Natural killer cell treated with Interleukin-12 subunit alpha and Interleukin-12 subunit beta and Interleukin-15 and Interleukin-18, amount 100 ng/mL, for 72 hours (primary cell): ENCODE measurements at places on chromosomes 5 and 9.

DNA sequence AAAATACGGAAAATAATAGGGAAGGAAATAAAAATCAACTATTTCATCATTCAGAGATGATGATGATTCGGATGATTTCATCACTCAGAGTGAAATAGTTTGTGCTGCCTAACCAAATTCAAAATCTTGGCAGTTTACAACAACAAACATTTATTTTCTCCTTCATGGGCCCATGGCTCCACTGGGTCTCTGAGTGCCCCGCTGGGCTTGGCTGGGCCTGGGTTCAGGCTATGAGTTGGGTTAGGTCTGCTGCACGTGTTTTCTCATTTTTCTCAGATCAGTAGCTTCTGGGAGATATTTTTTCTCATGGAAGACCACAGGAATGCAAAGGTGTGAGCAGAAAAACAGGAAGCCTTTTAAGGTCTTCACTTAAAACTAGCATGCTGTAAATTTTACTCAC lies 24.0 kb upstream of the F2RL1 start:
- peaks cover 4% of the 10 kb centered on the region for H3K27me3 ChIP-seq
- no peaks in the 10 kb centered on the region for H3K36me3 ChIP-seq
- H3K27ac ChIP-seq = no peak overlapping the region
- no peak overlapping the region for H3K4me3 ChIP-seq
- peaks cover 13% of the 10 kb centered on the region for H3K4me1 ChIP-seq

DNA sequence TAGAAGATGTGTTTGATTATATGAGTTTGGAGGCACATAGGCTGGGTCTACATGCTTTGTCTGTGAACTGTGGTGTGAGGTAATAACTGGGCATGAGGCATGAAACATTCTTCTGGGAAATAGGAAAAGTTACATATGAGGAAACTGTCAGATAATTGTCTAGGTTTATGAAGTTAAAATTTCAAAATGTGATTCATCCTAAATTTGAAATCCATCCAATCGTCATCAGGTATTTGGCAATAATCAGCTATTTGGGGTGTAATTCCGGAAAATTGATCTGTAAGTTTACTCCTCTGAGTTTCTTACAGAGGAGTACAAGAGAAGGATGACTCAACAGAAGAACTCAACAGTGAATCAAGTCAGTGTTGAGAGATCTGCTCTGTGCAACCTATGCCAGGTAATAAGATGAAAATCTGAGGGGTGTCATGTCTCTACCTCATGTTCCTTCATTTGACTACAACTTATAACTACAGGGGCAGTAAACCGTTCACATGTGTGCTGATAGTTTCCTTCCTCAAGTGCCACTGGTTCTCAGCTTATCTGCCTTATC lies 1171.6 kb upstream of the CDH18 start:
- no peak overlapping the region for H3K4me3 ChIP-seq
- DNase-seq = no peak
- H3K4me1 ChIP-seq = no peaks in the 10 kb centered on the region
- no peaks in the 10 kb centered on the region for H3K36me3 ChIP-seq
- no peaks in the 10 kb centered on the region for H3K27me3 ChIP-seq

DNA sequence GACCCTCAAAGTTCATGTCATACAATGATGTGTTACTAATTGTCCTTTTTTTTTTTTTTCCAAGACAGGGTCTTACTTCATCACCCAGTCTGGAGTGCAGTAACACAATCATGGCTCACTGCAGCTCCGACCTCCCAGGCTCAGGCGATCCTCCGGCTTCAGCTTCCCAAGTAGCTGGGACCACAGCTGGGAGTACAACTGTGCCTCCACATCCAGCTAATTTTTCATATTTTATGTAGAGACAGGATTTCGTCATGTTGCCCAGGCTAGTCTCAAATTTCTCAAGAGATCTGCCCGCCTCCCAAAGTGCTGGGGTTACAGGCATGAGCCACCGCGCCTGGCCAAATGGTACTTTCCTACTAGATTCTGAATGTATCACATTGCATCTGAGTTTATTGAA lies 49.4 kb upstream of the EBF1 start:
- peaks cover 25% of the 10 kb centered on the region for H3K27me3 ChIP-seq
- H3K36me3 ChIP-seq = no peaks in the 10 kb centered on the region
- H3K4me3 ChIP-seq = no peak overlapping the region
- no peaks in the 10 kb centered on the region for H3K4me1 ChIP-seq

- no peak overlapping the region for H3K4me3 ChIP-seq
- no peak overlapping the region for H3K27ac ChIP-seq
- H3K4me1 ChIP-seq = no peaks in the 10 kb centered on the region
Observed at GRCh38 chr5:100423330-100423729, 111.8 kb upstream of the FAM174A start.

DNA sequence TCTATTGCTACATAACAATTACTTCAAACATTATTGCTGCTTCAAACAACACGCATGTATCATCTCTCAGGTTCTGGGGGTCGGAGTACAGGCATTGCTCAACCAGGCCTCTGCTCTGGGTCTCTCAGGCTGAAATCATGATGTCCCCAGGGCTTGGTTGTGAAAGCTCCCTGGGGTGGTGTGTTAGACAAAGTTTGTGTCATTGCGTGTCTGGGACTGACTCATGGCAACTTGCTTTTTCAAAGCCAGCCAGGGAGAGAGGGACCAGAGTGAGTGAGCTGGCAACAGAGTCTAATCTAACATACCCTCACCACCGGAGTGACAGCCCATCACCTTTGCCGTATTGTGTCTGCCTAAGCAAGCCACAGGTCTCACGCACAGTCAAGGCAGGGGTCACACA lies 259.2 kb upstream of the NFIL3 start:
- H3K36me3 ChIP-seq = no peaks in the 10 kb centered on the region
- H3K4me3 ChIP-seq = no peak overlapping the region
- peaks cover 4% of the 10 kb centered on the region for H3K4me1 ChIP-seq
- H3K27me3 ChIP-seq = peaks cover 7% of the 10 kb centered on the region

GRCh38 chr5:138352722-138353559 lies 456 bp downstream of the KDM3B start:
- peaks cover 7% of the 10 kb centered on the region for H3K36me3 ChIP-seq
- peak; percentile 81 for DNase-seq
- peak overlapping the region; percentile 96 for H3K27ac ChIP-seq
- H3K4me3 ChIP-seq = peak overlapping the region; percentile 99
- no peaks in the 10 kb centered on the region for H3K27me3 ChIP-seq

DNA sequence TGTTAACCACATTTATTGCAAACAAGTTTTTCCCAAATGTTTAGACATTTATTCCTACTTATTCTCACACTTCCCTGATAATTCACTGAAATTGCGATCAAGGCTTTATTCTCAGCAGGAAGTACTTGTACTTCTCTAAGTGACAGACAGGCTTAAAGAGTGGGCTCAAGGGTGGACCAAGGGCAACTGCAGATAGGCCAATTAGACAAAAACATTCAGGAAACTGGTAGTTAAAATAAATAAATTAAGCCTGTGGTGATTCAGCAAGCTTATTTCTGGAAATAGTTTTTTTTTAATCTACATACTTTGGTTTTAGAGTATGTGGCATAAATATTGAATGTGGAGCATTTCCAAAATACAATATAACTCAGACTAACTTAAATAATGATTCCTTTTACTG lies 136.1 kb downstream of the UGCG start:
- peaks cover 55% of the 10 kb centered on the region for H3K4me1 ChIP-seq
- no peak overlapping the region for H3K4me3 ChIP-seq
- H3K27me3 ChIP-seq = no peaks in the 10 kb centered on the region
- peaks cover 7% of the 10 kb centered on the region for H3K36me3 ChIP-seq

- no peak overlapping the region for H3K27ac ChIP-seq
- H3K4me1 ChIP-seq = no peaks in the 10 kb centered on the region
- DNase-seq = no peak
- H3K27me3 ChIP-seq = peaks cover 8% of the 10 kb centered on the region
- no peak overlapping the region for H3K4me3 ChIP-seq
Observed at GRCh38 chr5:136364307-136364706, 1.0 kb downstream of the TRPC7 start.

GRCh38 chr5:96957254-96958049 lies 21.6 kb downstream of the LNPEP start:
- peaks cover 67% of the 10 kb centered on the region for H3K4me1 ChIP-seq
- DNase-seq = peak; percentile 71
- H3K4me3 ChIP-seq = peak overlapping the region; percentile 65
- H3K36me3 ChIP-seq = peaks cover 8% of the 10 kb centered on the region

GRCh38 chr5:134099939-134100282 lies 14.6 kb upstream of the TCF7 start:
- H3K36me3 ChIP-seq = no peaks in the 10 kb centered on the region
- DNase-seq = no peak
- peak overlapping the region; percentile 10 for H3K27ac ChIP-seq
- H3K4me1 ChIP-seq = peaks cover 43% of the 10 kb centered on the region
- peaks cover 7% of the 10 kb centered on the region for H3K27me3 ChIP-seq

DNA sequence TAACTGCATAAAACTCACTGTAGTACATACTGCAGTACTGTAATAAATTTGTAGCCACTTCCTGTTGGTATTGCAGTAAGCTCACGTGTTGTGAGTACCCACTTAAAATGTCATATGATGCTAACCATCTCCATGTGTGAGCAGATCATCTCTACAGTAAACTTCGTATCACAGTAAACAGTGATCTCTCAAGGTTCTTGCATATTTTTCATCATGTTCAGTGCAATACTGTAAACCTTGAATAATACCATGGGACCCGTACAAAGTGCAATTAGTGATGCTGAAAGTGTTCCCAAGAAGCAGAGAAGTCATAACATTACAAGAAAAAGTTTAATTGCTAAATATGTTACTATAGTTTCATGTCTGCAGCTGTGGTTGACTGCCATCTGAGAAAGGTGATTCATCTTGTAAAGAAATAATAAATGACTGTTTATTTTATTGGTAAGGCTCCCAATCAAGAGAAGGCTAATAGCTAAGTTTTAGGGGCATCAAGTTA lies 253.8 kb upstream of the POU5F2 start:
- H3K27ac ChIP-seq = no peak overlapping the region
- H3K36me3 ChIP-seq = no peaks in the 10 kb centered on the region
- no peak for DNase-seq

DNA sequence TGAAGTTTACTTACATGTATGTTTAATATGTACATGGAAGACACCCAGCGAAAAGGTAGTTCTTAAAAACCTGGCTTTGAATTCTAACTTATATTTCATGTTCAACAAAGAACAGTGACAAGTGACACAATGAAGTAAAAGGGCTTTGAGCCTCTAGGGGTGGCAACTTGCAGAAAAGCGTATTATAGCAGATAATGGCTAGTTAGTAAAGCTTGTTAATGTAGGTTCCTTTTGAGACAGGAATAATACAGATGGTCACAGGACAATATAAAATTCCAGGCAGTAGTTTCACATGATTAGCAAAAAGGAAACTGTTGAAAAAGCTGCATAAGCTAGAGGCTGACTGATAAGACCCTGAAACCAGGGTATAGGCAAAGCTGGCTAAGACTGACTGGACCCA lies 132.4 kb upstream of the FTMT start:
- H3K4me1 ChIP-seq = no peaks in the 10 kb centered on the region
- no peak for DNase-seq
- H3K27ac ChIP-seq = no peak overlapping the region
- no peaks in the 10 kb centered on the region for H3K27me3 ChIP-seq
- H3K4me3 ChIP-seq = no peak overlapping the region
- no peaks in the 10 kb centered on the region for H3K36me3 ChIP-seq

DNA sequence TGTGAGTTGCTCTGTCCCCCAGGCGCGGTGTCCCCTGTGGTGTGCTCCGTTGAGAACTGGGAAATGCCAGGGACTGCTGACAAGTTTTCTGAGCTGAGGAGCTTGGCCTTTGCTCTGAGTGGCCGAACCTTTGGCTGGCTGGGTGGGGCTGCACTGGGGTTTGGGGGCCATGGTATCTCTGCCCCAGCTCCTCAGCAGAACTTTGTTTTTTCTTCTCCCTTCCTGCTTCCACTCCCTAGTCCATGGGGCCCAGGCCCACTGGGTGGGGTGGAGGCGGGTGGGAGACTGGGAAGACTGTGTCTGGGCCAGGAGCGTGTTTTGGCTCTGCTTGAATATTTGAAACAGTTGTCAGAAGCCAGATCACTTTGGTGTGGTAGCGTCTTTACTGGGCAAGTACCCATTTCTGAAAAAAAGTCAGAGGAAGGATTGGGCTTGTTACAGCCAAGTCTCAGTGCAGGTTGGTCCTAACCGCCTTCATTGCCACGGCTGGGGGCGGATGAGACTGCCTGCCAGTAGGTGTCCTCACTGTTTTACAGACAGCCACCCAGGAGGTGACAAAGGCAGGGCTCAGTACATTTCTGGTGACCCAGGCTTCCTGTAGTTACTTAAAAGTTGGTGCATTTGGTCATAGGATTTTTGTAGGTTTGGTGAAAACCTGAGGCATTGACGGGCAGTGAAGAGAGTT lies 92.7 kb downstream of the DAB2IP start:
- no peak for DNase-seq
- H3K4me3 ChIP-seq = no peak overlapping the region
- H3K27me3 ChIP-seq = peaks cover 14% of the 10 kb centered on the region
- no peaks in the 10 kb centered on the region for H3K36me3 ChIP-seq
- H3K27ac ChIP-seq = no peak overlapping the region
- peaks cover 17% of the 10 kb centered on the region for H3K4me1 ChIP-seq

- peak overlapping the region; percentile 92 for H3K4me3 ChIP-seq
- peaks cover 17% of the 10 kb centered on the region for H3K4me1 ChIP-seq
- H3K36me3 ChIP-seq = no peaks in the 10 kb centered on the region
- no peaks in the 10 kb centered on the region for H3K27me3 ChIP-seq
- H3K27ac ChIP-seq = peak overlapping the region; percentile 65
Observed at GRCh38 chr9:20684875-20685696, 1.0 kb downstream of the FOCAD start.

- no peaks in the 10 kb centered on the region for H3K27me3 ChIP-seq
- no peaks in the 10 kb centered on the region for H3K4me1 ChIP-seq
- peaks cover 5% of the 10 kb centered on the region for H3K36me3 ChIP-seq
- no peak overlapping the region for H3K27ac ChIP-seq
Observed at GRCh38 chr9:119088002-119088547, 281.2 kb downstream of the BRINP1 start.

DNA sequence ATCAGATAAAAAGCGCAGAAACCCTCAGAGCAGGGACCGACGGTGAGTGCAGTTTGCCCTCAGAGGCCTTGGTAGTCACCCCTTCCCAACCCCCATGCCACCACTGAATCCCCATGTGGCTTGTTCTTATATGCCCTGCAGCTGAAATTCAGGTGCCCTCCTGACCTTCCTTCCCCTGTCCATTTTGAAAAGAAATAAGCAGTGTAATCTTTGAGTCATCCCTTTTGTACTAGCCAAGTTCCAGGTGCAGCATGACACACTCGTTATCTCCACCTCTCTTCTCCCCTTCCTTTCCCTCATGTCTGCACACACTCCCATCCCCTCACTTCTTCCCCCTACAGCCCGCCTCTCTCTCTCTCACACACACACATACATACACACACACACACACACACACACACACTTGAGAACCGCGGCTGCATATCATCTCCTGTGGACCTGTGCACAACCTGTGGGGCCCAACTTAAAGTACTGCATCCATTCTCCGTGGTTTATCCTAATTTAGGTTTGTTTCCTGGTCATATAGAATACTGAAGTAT lies 53.1 kb downstream of the SYK start:
- H3K4me1 ChIP-seq = peaks cover 31% of the 10 kb centered on the region
- no peak overlapping the region for H3K27ac ChIP-seq
- no peak for DNase-seq
- no peak overlapping the region for H3K4me3 ChIP-seq
- no peaks in the 10 kb centered on the region for H3K36me3 ChIP-seq
- H3K27me3 ChIP-seq = no peaks in the 10 kb centered on the region

GRCh38 chr5:172564883-172565282 lies 76.2 kb upstream of the NEURL1B start:
- no peak for DNase-seq
- no peaks in the 10 kb centered on the region for H3K4me1 ChIP-seq
- H3K36me3 ChIP-seq = no peaks in the 10 kb centered on the region
- no peak overlapping the region for H3K27ac ChIP-seq
- H3K4me3 ChIP-seq = no peak overlapping the region
